ENCODE measurements at places on chromosomes 11 and 22.

GRCh38 chr11:94776351-94777321, 8.5 kb downstream of the AMOTL1 start:
- H3K36me3 ChIP-seq, result no peaks in the 10 kb centered on the region
- H3K4me1 ChIP-seq, result peaks cover 14% of the 10 kb centered on the region
- H3K4me3 ChIP-seq, result no peak overlapping the region

DNA sequence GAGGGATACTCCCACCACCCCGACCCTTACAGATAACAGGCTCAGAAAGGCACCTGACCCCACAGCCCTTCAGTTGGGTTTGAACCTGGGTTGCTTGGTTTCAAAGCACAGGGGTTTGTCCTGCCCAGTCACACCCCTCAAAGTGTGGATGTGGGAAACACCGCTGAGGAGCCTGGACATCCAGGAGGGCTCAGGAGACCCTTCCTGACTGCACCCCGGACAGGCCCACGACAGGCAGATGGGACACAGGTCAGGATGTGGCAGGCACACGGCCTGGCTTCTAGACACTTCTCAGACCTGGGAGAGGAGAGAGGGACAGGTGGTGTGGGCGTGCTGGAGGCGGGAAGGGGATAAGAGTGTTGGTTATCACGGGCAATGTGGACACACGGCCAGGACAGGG, 932.3 kb downstream of the BRD1 start:
- H3K27ac ChIP-seq, result no peak overlapping the region
- no peak for DNase-seq
- no peaks in the 10 kb centered on the region for H3K4me1 ChIP-seq
- no peaks in the 10 kb centered on the region for H3K27me3 ChIP-seq
- no peaks in the 10 kb centered on the region for H3K36me3 ChIP-seq

DNA sequence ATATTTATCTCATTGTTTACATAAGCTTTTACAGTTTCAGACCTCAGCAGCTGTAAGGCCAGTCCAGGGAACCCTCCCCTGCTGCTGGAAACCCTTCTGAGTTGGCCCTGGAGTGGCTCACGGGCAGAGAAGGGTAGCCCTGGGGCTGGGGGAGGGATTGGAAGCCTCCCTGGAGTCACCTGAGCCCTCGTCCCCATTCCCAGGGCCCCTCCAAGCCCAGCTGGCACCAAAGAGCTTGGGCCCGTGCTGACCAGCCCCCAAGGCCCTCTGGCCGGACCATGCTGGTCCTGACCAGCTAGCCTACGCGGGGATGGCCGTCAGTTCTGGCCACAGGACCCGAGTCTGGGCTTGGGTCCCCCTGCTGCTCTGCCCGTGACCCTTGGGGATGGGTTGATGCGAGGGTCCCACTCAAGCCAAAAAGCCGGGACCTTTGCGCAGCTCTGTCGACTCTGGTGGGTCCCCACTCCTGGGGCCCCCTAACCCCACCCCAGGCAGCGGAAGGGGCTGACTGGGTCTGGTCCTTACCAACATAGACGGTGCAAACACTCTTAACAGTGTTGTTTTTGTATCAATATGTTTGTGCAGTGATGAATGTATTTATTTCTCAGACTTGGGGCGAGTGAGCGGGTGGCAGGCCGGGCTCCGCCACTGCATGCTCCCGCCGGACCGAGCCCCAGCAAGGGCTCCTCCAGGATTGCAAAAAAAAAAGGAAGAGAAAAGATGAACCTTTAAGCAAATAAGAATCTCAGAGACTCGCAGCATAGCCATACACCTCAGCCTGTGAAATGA, 17.5 kb upstream of the TMEM191C start:
- H3K4me1 ChIP-seq, result no peaks in the 10 kb centered on the region
- no peaks in the 10 kb centered on the region for H3K27me3 ChIP-seq
- H3K27ac ChIP-seq, result no peak overlapping the region
- DNase-seq, result no peak

GRCh38 chr22:43515902-43516301, 104.1 kb downstream of the MPPED1 start:
- no peaks in the 10 kb centered on the region for H3K4me1 ChIP-seq
- no peak for DNase-seq
- no peaks in the 10 kb centered on the region for H3K27me3 ChIP-seq
- H3K4me3 ChIP-seq, result no peak overlapping the region
